SK-N-DZ (cell line): ENCODE measurements at places on chromosomes 6 and 20.

DNA sequence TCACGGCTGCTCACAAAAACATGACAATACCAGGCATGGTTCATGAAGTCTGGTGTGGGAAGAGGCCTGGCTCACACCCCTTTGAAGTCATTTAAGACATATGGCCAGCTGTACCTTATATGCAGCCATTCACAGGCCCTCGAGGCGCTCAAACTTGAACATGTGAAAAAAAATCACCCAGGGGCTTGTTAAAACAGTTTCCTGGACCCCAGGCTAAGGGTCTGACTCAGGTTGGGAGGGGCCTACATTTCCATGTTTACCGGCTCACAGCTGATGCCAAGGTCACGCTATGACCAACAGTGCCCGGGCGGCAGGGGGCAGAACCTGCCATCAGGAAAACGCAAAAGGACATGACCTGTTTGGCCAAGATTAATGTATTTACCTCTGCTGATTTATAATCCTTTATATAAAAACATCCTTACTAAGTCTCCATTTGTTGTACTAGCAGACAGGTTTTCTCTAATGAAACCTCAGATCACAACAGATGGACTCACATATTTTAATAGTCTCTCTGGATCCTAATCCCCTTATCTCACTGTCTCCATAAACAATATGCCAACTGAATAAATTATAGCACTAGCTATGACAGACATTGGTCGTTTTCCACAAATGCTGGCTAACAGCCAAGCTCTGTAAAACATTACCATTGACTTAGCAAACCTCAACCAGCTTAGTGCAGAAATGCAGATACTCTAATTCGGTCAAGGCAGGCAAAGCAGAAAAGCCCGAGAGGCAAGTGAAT, 19.9 kb downstream of the EZR start:
- DNase-seq = peak; percentile 27

GRCh38 chr6:166658115-166658791, 31.2 kb upstream of the RPS6KA2 start:
- DNase-seq = no peak

- no peak for DNase-seq
Measured at GRCh38 chr6:30885481-30885998, 1.2 kb downstream of the DDR1 start.

DNA sequence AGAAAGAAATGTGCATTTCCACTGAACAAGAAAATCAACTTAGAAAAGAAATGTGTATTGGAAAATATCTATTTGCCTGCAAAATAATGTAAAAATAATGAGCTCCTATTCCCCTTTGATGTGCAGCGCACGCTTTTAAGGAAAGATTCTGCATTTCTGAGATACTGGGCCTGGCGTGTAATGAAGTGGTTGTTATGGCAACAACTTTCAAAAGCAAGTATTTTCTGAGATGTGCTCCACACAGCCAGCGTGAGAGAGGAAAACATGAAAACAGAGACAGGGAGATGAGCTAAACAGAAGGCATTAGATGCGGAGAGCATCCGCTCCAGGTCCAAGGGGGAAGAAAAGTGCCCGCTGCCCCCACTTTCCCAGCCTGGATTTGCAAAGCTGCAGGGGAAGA, 39.1 kb upstream of the GTSF1L start:
- DNase-seq = no peak

DNA sequence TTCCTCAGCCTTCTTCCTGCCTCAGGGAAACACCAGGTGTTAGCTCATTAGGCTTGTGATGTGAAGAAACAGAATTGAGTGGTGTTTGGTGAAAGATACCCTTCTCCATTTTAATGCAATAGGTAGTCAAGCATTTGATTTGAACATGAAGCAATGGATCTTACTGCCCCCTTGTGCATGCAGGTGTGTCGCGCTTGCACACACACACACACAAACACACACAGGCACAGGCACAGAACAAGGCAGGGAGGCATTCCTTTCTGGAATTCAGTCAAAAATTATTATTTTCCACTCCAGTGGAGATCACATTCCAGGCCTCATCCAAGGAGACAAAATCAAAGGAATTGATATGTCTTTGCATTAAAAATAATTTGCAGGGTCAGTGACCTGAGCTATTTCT, 667.0 kb upstream of the MARCKS start:
- DNase-seq = no peak
